Renal pelvis (tissue), 12 donors: ENCODE measurements at places on chromosomes 2 and 18.

GRCh38 chr2:238595750-238596570 is 169.2 kb downstream of the ASB1 start:
- no peak for DNase-seq

GRCh38 chr2:129408570-129408969 is 570.9 kb upstream of the RAB6C start:
- DNase-seq, result no peak

DNA sequence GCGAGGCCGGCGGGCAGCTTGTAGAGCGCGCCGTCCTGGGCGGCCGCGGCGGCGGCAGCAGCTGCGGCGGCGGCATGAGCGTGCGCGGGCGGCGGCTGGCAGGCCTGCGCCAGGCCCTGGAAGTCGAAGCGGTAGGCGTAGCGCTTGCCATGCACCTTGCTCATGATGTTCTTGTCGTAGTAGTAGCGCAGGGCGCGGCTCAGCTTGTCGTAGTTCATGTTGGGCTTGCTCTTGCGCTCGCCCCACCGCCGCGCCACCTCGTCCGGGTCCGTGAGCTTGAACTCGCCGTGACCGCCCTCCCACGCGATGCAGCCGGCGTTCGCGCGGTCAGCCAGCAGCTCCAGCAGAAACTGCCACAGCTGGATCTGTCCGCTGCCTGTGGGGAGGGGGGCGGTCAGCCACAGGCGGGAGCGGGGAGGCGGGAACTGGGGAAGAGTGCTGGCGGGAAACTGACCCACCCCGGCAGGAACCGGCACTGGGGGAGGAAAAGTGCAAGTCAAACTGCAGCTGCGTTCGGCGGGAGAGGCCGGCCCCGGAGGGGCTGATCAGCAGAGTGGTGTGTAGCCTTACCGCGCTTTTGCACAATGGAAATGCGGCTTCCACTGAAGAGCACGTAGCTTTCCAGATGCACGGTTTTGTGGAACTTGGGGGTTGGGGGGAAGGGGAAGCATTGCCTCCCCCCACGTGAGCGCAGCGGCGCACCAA is 3.0 kb downstream of the FEV start:
- no peak for DNase-seq

GRCh38 chr18:36175481-36175880 is 11.8 kb upstream of the MOCOS start:
- DNase-seq, result no peak

DNA sequence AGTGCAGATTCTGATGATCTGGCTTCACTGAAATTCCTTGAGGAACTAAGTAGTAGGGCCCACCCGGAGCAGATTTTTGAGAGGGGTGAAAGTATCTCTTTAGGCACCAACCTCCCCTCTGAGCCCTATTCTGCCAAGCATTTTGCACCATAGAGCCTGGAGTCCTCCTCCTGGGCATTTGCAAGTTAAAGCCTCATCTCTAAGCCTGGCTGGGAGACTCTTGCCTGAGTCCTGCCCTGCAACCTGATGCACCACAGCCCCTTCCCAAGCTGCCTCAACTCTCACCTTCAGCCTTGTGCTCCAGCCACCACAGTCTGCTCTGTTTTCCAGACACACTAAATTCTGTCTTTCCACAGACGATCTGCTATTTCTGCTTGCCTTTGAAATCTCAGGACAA is 79.6 kb upstream of the PKDCC start:
- no peak for DNase-seq

- no peak for DNase-seq
Measured at GRCh38 chr2:168928113-168928831, 27.2 kb downstream of the G6PC2 start.

GRCh38 chr2:161905389-161906046 is 168.5 kb downstream of the DPP4 start:
- peak; percentile 35 for DNase-seq

GRCh38 chr2:213225866-213226265 is 58.4 kb upstream of the SPAG16 start:
- DNase-seq, result no peak

GRCh38 chr2:141065042-141065441 is 1065.8 kb downstream of the LRP1B start:
- no peak for DNase-seq
